ENCODE measurements at places on chromosomes 12 and 14. TPM values are rescaled to one million over a fixed set of nuclear protein-coding genes. Genes with fewer than 3 reads are reported as not detected.

- no peak for DNase-seq
These were observed 1141.3 kb downstream of the BCL11B start for GRCh38 chr14:98130691-98131090.

- no peak for DNase-seq
These were observed 114.7 kb upstream of the AMIGO2 start for GRCh38 chr12:47194501-47194900.

- DNase-seq = no peak
These were observed 251.1 kb downstream of the BCAT1 start for GRCh38 chr12:24697769-24698168.

DNA sequence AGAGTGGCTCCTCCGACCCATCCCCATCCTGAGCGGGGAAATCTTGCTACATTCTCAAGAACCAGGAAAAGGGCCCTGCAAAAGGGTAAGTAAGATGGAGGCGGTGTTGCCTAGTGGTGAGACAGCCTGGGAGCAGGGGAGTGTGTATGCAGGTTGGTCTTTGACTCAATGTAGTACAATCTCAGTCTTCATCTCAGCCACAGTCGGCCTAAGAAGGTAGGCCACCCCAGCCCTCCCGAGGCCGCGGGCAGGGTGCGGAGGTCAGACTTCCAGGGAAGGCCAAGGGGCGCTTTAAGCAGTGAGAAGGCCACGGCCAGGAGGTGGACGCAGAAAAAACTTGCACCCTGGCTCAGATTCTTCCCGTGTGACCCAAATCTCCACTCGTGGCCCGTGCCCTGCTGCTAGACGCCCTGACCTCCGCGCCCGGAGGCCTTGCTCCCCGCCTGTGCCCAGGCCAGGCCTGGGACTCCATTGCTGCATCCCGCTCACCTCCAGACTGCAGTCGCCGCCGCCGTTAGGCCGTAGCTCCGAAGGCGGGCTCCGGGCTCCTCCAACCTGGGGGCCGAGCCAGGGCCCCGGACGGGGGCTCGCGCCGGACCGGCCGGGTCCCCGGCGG, 435 bp downstream of the FOXM1 start:
- peak; percentile 25 for DNase-seq

GRCh38 chr12:9763025-9763424, 2.3 kb upstream of the CD69 start:
- DNase-seq = no peak

DNA sequence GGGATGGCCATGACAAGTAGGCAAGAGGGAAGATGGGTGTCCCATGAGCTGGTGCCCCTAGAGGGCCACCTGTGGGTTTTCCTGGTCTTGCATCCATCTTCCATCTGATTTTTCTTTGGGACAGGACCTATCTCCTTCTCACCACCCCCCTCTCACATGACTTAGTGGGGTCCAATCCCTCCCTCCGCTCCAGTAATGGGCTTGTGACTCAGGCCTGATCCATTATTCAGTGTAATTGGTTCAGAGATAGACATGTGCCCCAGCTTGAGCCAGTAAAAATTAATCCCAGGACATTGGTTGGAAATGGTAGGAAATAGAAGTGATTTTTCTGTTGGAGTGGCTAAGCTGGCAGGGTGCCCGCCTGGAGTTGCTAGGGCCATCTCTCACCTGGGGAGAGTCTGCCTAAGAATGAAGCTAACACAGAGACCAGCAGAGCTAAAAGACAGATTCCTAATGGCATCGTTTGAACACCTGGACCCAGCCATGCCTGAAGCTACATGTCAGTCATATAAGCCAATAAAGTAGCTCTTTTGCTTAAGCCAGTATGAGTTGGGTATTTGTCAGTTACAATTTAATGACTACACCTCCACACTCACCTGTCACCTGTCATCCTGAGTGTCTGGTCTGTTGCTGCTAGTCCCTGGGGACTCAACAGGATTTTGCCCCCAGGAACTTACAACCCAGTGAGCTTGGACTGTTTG, 14.7 kb downstream of the RASAL1 start:
- DNase-seq = no peak

- DNase-seq = no peak
These were observed 7.1 kb upstream of the SLC6A12 start for GRCh38 chr12:220946-221550.

- peak; percentile 45 for DNase-seq
These were observed 396.7 kb upstream of the OR4E1 start for GRCh38 chr14:22070119-22070982.

DNA sequence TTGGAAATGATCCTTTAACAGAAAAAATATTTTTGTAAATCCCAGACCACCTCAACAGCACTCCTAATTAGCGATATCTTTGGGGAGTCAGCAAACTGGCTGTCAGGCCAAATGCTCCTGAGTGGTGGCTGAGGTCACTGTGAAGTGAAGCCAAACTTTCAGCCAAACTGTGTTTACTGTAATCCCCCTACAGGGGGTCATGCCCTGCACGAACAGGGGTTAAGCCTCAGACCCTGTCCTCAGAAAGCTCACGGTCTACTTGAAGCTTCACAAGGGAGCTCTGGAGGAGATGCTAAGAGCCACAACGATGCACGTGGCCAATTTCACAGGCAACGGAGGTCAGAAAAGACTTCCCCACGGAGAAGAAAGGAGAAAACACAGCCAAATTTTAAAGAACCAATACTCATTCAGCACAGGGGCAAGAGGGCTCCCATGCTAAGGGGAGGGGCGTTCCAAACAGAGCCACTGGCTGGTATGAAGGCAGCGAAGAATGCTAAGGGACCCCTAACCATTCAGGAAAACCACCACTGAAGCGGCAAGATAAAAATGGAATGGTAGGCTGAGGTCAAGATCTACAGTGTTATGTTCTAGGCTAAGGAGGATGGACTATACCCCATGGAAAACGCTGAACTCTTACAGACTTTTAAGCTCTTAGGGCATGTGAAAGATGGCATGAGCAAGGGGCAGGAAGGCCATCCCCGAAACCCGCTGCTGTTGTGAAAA, 105.4 kb downstream of the ITPR2 start:
- DNase-seq = no peak

DNA sequence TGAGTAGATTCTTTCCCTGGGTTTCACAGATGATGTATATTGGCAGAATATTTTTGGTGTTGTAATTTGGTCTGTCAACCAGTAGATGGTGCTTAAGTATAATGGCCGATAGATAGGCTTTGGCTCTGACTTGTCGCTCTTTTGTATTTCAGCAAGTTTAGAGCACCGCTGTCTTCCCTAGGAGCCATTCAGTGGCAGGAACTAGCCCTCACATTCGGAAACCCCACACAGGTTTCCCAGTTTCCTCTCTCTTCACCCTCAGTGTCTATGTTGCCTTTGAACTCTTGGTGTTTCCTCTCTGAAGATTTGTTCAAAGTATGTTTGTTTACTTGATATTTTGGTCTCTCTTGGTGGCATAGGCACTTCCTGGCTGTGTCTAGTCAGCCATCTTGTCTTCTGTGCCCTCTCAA, 102.2 kb downstream of the GPHN start:
- DNase-seq = no peak

DNA sequence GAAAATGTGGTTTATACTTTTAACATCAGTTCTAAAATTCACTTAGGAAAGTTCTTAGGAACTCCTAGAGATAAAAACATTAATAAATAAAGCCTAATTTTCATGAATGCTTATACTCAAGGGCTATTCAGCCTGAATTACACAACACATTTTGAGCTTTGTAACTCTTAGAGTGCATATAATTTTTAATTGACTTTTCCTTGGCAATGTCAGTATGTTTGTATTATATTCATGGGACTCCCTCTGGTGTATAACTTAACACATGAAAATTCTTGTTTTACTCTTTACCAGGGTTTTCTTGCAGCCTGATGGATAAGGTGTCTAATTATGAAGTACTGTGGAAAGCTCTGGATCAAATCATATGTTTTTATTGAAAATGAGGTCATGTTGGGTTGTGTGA, 150.6 kb upstream of the HMGA2 start:
- no peak for DNase-seq

GRCh38 chr14:89332031-89332430, 85.0 kb downstream of the FOXN3 start:
- DNase-seq = no peak

GRCh38 chr14:58638231-58639197, 752 bp downstream of the DACT1 start:
- peak; percentile 39 for DNase-seq

GRCh38 chr12:105396983-105397382, 66.5 kb downstream of the C12orf75 start:
- no peak for DNase-seq

DNA sequence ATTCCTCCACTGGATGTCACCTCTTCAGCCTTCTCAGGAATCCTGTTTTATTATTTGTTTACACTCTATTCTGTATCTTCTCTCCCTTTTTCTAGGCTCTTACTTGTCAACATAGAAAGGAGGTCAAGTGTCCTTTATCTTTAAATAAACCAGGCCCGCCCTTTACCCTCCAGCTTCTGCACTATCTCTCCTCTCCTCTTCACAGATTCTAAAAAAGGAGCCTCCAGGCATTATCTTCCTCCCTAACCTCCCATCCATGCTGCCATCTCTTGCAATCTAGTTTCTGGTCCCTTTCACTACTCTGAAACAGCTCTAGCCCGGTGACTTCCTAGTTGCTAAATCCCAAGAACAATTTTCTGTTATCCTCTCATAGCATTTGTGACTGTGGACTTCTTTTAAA, 24.1 kb upstream of the ARID2 start:
- no peak for DNase-seq

- DNase-seq = no peak
These were observed 480 bp downstream of the PTPN6 start for GRCh38 chr12:6951551-6952120.

- DNase-seq = no peak
These were observed 19.2 kb upstream of the PPP2R5E start for GRCh38 chr14:63562405-63562804.

- no peak for DNase-seq
These were observed 56.6 kb downstream of the TTC9 start for GRCh38 chr14:70698288-70698687.

DNA sequence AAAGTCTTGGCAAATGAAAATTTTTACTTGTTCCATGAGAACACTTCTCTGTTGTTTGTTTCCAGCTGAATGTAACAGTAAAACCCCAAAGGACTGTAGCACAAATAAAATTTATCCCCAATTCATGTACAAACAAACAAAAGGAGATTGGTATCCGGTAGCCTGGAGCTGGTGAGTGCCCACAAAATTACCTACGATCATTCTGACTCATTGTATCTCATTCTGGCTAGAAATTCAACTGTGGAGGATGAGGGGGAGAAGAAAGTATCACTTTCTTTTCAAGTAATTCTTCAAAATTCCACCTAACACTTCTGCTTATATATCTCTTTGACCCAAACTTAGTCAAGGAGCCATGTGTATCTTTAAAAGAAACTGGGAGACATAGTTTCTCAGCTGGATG, 268.5 kb downstream of the ALG10B start:
- no peak for DNase-seq

DNA sequence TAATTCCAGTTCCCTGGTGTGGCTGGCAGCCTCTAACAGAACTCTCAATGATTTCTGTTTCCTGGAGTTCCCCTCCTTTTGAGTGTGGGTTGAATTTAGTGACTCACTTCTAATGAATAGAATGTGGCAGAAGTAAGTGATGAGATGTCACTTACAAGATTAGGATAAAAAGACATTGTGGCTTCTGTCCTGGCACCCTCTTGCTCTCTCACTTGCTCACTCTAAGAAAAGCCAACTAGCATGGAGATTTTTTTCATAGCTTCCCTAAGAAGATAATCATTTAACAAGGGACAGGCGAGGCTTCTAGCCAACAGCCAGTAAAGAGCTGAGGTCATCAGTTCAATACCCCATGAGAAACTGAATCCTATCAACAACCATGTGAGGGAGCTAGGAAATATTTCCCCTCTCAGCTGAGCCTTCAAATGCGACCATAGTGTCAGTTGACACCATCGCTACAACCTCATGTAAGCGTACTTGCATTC, 156.7 kb downstream of the TMTC3 start:
- no peak for DNase-seq

DNA sequence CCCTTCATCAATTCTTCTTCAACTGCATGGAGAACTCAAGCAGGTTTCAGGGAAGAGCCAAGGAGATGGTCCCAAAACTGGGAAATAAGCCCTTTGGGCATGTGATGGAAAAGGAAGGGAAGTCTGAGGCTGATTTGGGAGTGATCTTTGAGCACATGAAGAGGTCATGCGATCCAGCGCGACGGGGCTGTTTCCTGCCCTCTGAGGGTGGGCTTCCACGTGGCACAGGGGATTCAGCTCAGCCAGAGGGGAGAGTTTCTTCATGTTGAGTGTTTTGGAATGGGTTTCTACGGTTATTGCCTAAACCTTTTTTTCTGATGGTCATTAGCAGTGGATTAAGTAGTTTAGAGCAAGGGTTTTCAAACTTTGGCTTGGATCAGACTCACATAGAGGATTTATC, 30.2 kb downstream of the GPR68 start:
- no peak for DNase-seq

DNA sequence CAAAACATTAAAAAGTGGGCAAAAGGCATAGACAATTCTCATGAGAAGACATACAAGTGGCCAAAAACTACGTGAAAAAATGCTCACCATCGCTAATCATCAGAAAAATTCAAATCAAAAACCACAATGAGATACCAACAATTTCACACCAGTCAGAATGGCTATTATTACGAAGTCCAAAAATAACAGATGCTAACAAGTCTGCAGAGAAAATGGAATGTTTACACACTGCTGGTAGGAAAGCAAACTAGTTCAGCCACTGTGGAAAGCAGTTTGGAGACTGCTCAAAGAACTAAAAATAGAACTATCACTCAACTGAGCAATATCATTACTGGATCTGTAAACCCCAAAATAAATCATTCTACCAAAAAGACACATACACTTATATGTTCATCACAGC, 76.2 kb downstream of the PRKD1 start:
- no peak for DNase-seq

- DNase-seq = no peak
These were observed 112.6 kb downstream of the RIMBP2 start for GRCh38 chr12:130603396-130603965.

GRCh38 chr14:100019156-100019744, 46.0 kb upstream of the EVL start:
- no peak for DNase-seq

DNA sequence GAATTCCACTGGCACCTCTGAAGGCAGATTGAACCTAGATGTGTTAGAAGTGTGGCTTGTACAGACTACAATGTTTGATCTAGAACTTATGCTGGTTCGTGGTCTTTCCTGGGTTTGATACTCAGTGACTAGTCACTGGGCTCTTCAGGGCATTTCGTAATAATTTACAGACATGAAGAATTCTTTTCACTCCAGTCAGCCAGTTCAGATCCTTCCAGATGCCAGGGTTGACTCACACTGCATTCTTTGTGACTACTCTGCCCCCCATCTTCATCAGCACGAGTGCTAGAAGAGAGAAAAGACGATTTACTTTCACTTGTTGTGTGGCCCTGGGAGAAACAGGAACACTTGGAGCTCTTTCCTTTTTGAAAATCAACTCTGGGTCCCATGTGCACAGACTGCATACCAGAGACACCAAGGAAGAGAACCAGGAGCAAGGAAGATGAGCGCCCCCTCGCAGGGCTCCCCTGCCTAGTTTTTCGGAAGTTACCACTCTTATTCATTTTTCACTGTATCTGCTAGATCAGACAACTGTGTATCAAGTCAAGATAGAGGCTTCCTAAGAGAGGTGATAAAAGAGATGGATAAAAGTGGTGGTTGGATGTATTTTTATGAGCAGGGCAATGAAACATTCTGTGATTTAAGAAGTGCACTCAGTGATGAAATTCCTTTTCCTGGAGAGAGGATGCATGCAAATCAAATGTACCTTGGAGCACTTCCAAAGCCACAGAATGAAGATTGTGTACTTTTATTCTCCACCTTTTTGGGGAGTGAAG, 33.5 kb upstream of the EVL start:
- no peak for DNase-seq

The DENND5B gene
- 0.16 TPM for total RNA-seq

The GPRC5D gene
- not detected for total RNA-seq

The WASHC3 gene
- total RNA-seq = 37.9 TPM

The LRCOL1 gene
- total RNA-seq = not detected

The EML1 gene
- total RNA-seq = 1.0 TPM

Measured in activated naive CD8-positive, alpha-beta T cell treated with anti-CD3 and anti-CD28 coated beads for 36 hours (primary cell).